ENCODE measurements at places on chromosomes 16 and 17.

DNA sequence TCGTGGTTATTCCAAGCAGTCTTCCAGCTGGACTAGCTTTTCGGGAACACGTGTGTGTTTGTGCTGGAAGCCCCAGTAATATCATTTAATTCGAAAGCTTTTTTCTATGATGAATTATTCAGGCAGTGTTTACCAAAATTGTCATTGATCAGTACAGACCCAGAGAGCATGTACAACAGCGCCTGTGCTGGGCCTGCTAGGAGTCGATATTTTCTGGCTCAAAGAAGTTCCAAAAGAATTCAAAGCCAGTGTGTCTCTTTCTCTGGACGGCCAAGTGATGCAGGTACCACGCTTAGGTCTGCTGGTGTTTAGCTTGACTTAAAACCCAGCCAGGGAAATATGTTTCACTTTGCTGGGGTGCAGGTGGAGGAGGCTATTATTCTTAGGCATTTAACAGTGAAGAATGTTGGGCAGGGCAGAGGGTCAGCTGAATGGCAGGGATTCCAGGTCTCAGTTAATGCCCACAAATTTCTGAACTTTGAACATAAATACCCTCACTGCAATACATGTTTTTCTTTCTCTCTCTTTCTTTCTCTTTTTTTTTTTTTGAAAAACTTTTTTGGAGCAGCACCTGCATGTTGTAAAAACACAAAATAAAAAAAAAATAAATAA lies 401.3 kb downstream of the WWOX start:
- no peak for DNase-seq

DNA sequence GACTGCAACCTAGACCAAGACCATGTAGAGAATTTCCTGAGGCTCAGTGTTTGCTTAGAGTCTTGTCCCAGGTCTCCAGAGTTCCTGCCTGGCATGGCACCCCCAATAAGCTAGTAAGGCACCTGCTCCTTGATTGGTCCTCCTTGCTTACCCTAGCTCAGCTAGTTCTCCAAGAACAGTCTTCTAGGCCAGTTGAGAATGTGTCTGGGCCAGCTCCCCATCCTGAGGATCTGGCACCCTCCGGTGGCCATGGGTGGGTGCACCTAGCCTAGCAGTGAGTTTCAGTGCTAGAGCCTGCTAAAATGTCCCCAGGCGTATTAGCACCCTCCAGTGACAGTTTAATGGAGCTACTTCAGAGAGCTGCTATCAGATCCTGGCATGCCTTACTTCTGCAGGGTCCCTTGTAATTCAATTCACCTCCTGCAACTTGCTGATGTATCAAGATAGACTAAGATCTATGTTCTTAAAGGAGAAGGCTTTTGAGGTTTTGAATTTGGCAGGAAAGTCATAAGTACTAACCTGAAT lies 44.4 kb upstream of the MED13 start:
- DNase-seq, result peak; percentile 48

- DNase-seq, result no peak
These were observed 102.5 kb downstream of the PARN start for GRCh38 chr16:14527411-14528044.

DNA sequence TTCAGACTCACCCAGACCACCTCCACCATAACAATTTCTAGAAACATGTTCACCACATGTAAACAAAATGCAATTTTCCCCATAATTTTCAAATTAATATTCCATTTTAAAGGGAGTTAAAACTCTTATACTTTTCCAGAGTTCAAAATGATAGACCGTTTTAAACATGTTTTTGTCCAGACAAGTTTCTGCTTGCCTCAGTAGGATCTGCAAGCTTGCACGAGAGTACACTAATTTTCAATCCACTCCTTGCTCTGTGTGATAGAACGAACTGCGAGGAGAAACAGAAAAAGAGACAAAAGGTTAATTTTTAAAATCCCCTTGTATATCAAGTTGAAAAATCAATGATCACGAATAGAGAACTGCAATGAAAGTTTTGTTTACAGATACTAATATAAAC lies 7.1 kb downstream of the FAHD1 start:
- no peak for DNase-seq

DNA sequence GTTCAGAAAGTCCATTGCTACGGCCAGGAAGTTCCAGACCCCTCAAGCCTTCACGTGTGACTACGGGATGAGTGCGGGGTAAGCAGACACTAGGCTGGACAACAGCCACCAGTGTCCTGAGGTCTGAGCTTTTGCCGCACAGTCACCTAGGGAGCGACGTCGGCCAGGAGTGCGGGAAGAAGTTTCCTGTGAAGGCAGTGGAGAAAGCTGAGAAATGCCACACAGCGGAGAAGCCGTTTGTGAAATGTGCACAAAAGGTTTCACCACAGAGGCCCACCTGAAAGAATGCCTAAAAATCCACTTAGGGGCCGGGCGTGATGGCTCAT lies 47.4 kb downstream of the SHCBP1 start:
- DNase-seq, result no peak

DNA sequence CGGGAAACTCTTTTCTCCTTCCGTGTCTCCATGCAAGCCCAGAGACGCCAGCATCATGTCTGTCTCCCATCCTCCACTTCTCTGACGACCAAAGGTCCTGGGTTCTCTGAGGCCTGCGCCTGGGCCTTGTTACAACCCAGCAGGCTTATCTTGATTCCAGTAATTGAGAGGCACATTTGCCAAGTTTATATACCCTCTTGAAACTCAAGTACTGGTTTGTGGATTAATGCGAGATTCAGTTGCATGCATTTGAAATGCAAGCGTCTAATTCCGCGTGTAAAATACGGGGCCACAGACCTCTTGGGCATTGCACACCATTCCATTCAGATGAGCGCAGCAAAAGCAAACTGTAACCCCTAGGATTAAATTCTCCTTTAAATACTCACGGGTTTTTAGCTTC lies 28.7 kb upstream of the CRISPLD2 start:
- no peak for DNase-seq

- no peak for DNase-seq
These were observed 893 bp downstream of the GINS2 start for GRCh38 chr16:85687651-85688471.

DNA sequence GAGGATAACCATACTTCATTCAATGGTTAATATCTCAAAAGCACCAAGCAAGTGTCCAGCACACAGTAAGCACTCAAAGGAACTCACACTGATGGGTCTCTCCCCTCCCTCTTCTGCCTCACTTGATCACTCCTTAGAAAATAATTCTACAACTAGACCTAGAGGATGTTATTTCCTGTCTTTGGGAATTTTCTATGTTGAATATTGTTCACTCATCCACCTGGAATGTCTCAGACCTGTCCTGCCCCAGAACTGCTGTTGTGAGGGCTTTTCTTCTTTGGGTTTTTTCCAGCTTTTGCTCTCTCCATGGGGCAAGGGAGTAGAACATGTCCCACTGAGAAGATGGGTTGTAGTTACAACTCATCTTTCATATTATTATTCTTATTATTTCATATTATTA lies 25.3 kb downstream of the NXPH3 start:
- DNase-seq, result no peak

Data from NCI-H2171 treated with DMSO at 0.1 percent for 48 hours (cell line).